Thoracic aorta endothelial cell (primary cell): ENCODE measurements at places on chromosomes 12 and 14. TPM values are rescaled to one million over a fixed set of nuclear protein-coding genes. Genes with fewer than 3 reads are reported as not detected.

The LIMA1 gene
- total RNA-seq: 157 and 160 TPM in 2 replicates

The OTOGL gene
- 3.1 and 5.3 TPM in 2 replicates for total RNA-seq

The GALNT4 gene
- total RNA-seq: 26.1 and 27.8 TPM in 2 replicates

The NID2 gene
- 15.4 and 191 TPM in 2 replicates for total RNA-seq

The PLA2G1B gene
- total RNA-seq: not detected in 2 replicates

The ASCL1 gene
- not detected in 2 replicates for total RNA-seq

The EFS gene
- not detected in 2 replicates for total RNA-seq

The B4GALNT1 gene
- 0.14 and 0.27 TPM in 2 replicates for total RNA-seq

The ARF6 gene
- 92.3 and 111 TPM in 2 replicates for total RNA-seq

The REP15 gene
- 6.3 and 6.6 TPM in 2 replicates for total RNA-seq

The SRGAP1 gene
- 7.6 and 9.7 TPM in 2 replicates for total RNA-seq

The GNB3 gene
- 3.1 and 3.8 TPM in 2 replicates for total RNA-seq

The MIP gene
- total RNA-seq: not detected in 2 replicates

The TCL1B gene
- not detected in 2 replicates for total RNA-seq

The KRAS gene
- 30.1 and 37.5 TPM in 2 replicates for total RNA-seq

The RNF212B gene
- total RNA-seq: not detected in 2 replicates

The IFNG-AS1 gene
- not detected in 2 replicates for total RNA-seq

The OR11G2 gene
- not detected in 2 replicates for total RNA-seq

The PTPRB gene
- 145 and 173 TPM in 2 replicates for total RNA-seq

The CAND1 gene
- total RNA-seq: 156 and 168 TPM in 2 replicates

The TAS2R19 gene
- total RNA-seq: 9.8 and 13.0 TPM in 2 replicates

The SCN8A gene
- total RNA-seq: 21.8 and 37.7 TPM in 2 replicates

The APOF gene
- total RNA-seq: not detected in 2 replicates

The C14orf93 gene
- 3.6 and 4.9 TPM in 2 replicates for total RNA-seq

The NFE2 gene
- not detected in 2 replicates for total RNA-seq

The SLC7A8 gene
- total RNA-seq: 1.1 and 2.4 TPM in 2 replicates
